ENCODE measurements at places on chromosomes 11 and 22.

- DNase-seq: no peak
These were observed 144.6 kb downstream of the CCDC81 start for GRCh38 chr11:86519064-86519911.

DNA sequence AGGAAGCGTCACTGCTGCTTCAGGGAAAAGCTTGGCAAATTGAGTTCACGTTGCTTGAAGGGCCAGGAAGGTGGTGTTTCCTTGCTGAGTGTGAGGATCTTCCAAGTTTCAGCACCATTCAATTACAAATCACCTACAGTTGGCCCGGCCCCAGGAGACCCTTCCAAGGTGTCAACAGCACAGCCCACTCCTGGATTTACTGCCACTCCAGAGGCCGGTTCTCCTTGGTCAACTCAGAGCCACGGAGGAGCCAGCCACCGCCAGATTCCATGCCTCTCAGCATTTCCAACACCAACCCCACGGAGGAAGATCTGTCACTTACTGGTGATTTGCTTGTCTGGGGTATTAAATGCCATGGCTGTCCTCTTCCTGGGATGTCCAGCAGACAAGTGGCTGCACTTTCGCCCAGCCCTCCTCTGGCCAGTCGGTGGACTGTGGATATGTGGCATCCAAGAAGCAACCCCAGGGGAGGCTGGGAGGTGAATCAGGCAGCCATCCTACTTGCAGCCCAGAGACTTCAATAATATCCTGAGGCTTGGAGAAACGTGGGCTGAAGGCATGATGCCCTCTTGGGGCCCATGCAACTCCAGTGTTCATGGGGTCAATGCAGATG lies 74.1 kb upstream of the SHANK2 start:
- no peak for DNase-seq

DNA sequence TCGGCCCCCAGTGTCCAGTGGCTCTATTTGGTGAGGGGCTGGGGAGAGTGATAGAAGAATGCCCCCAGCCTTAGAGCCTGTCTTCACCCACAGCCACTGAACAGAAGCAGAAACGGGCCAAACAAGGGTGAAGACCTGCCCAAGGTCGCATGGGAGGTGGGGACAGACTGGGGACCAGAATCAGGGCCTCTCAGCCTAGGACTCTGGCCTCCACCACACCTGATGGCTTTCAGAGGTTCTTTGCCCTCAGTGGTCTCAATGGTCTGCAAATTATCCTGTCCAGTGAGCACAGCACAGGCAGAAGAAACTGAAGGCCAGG lies 4.5 kb upstream of the MYRF start:
- DNase-seq: no peak

DNA sequence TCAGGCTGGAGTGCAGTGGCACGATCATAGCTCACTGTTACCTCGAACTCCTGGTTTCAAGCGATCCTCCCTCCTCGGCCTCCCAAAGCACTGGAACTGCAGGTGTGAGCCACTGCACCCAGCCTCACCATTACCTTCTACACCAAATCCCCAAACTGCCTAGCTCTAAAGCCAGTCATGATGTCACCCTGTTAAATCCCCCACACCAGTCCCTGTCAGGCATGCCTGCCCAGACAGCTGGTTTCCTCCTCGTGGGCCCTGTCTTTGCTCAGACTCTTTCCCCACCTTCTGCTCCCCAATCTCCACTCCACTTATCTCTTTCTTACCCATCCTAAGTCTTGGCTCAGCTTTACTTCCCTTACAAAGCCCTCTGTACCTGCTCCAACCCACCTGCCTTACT lies 12.5 kb upstream of the EXPH5 start:
- DNase-seq: no peak

DNA sequence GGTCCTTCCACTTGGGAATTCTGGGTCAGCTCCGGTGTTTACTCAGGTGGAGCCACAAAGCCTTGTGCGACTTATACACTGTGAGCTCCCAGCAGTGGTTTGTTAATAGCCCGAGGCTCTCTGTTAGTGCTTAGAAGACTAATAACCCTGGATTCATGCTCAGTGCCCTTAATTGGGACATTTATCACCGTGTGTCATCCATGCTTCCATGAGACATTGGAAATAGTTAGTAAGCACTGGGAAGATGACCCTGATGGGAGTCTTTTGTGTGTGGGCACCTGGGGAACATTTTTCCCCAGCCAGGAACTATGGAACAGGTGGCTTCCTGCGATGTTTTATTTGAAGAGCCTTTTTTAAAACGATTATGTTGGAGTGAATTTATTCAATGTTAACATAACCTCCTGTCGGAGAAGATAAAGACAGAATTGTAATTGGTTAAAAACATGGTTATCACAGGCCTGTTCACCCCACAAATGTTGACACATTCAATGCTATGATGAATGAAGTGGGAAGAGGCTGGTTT lies 188.9 kb downstream of the MYO18B start:
- DNase-seq: no peak

GRCh38 chr11:5783255-5783654 lies at the start of gene OR52N5:
Gene OR52N5 (minus strand): TSS chr11:5783355. CDS start chr11:5778634, 4,721 bp downstream.
- no peak for DNase-seq

DNA sequence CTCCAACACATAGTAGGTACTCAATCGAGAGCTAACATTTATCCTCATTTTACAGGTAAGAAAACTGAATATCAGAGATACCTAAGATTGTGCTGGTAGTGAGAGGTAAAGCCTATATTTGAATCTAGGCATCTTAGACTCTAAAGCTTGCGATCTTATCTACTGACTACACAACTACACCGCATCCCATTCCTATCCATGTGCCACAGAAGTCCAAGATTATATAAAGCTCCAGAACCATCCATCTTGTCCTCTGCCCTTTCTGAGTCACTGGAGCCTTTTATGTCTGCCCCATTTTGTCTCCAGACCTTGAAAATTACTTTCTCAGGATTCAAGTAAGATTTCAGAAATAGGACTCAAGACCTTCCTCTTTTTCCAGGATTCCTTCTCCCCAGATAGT lies 84.4 kb downstream of the OR5AK2 start:
- no peak for DNase-seq

Data from inflammatory macrophage (primary cell).